ENCODE measurements at places on chromosomes 12 and 14.

DNA sequence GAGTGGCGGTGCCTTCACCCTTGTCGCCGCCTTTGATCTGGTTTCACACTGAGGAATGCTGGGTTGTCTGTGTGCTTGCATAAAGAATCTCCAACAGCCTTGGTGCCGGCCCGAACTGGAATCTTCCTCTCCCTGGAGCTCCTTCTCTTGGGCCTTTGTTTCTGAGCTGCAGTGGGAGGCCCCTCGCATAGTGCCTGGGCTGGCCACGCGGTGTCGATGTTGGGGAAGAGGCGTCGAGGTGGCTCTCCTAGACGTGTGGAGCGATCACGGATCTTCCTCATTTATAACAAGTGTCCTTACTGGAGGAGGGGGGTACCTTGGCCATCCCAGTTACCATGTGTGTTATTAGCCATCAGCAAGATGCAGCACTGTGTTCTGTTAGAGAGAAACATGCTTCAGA lies 60.6 kb downstream of the ADGRD1 start:
- no peak for DNase-seq

DNA sequence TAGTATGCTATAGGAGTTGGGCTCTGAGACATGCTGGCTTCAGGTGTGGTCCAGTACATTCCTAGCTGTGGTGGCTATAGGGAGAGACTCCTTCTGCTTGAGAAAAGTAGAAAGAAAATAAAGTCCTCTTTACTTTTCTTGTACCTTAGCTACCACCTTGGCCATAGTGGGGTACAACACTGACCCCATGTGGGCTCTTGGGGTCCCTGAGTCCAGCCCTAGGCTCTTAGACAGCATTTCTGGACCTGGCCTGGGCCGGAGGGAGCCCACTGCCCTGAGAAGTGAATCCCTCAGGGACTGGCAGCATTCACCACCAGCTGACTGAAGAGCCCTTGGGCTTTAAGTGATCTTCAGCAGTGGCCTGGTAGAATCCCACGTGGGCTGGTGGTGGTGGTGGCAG lies 143.1 kb downstream of the SYT10 start:
- DNase-seq, result no peak

DNA sequence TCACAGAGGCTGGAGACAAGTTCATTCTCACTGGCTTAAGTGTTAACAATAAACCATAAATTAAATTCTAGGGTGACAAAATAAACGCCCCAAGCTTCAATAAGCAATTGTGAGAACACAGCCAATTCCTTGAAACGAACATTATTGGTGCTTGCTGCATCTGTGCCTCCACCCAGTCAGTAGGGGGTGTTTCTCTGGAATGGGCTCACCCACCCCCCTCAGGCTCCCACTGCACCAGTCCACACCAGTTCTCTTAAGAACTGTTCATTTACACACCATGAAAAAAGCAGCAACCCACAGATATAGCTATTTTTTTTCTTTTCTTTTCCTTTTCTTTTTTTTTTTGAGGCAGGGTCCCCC lies 34.7 kb downstream of the CDC42BPB start:
- no peak for DNase-seq

- no peak for DNase-seq
Measured at GRCh38 chr14:74771399-74771798, 8.3 kb downstream of the YLPM1 start.

GRCh38 chr12:6471989-6472360 lies 1.5 kb upstream of the VAMP1 start:
- no peak for DNase-seq

- DNase-seq, result no peak
Measured at GRCh38 chr14:98176892-98177291, 1095.1 kb downstream of the BCL11B start.

- no peak for DNase-seq
Measured at GRCh38 chr14:75339059-75339458, 60.4 kb downstream of the FOS start.

DNA sequence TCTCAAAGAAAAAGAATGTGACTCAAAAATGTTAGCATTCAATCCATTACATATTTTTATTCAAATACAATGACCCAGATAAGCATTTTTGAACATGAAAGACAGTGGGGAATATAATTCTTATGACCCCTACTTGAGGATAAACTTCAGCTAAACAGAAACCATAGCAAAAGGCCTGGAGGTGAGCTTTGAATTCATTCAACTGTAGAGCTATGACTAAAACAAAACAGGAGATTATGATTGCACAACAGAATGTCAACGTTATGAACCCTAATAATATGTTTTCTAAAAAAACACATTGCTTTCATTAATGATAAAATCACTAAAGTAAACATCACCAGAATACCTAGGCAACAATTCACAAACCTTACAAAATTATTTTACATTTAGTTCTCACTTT lies 27.8 kb downstream of the EFCAB11 start:
- no peak for DNase-seq

DNA sequence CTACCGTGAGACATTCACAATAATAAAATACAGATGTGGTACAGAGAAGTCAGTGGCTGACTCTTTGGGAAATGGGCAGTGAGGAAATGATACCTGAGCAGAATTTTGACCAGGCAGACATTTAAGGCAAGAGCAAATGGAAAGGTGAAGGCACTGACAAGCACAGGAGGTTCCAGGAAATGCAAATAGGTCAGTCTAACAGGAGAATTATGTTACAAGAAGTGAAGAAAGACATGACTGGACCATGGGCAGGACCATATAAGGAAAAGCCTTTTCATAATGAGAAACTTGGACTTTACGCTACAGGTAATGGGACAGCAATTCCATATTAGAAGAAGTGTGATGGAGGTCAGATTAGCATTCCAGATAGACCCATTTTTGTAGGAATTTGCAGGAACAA lies 338.9 kb downstream of the PDZRN4 start:
- DNase-seq, result no peak

DNA sequence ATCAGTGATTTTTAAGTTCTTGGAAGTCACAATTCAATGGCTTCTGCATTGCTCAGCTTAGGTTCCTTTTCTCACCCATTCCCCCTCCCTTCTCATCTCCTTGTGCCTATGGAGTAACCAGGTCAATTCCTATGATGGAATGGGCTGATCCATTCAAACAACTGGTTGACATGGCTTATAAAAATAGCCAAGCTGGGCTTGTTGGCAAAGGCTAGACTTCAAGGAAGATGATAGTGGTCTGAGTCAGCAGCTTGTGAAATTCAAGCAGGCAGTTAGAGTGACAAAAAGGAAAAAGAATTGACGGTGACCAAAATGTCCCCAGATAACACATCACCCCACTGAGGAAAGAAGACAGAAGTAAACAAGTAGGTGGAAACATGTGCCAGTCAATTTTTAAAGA lies 119.9 kb upstream of the PCED1B start:
- DNase-seq, result peak; percentile 65

Data from HCT116 (cell line).